Bone marrow (tissue), 2 donors: ENCODE measurements at places on chromosomes 5 and 9.

DNA sequence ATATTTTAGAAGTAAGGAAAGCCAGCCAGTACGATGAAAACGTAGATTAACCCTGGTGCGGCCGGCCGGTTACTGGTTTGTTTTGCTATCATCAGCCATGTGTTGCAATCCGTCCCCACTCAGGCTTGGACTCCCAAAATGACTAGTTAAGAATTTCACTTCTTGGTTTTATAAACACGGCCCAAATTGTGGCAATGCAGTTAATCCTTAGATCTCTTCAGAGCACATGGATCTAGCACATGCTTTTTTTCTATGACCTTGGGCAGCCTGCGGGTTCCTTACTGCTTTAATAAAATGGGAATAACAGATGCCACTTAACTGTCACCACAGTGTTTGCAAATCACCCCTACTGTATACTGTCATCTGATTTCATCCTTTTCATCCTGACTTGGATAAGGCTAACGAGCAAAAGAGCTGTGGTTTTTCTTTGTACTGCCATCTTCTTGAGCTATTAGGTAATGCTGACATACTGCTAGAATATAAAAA lies 1.5 kb downstream of the NDFIP1 start:
- no peak for DNase-seq

DNA sequence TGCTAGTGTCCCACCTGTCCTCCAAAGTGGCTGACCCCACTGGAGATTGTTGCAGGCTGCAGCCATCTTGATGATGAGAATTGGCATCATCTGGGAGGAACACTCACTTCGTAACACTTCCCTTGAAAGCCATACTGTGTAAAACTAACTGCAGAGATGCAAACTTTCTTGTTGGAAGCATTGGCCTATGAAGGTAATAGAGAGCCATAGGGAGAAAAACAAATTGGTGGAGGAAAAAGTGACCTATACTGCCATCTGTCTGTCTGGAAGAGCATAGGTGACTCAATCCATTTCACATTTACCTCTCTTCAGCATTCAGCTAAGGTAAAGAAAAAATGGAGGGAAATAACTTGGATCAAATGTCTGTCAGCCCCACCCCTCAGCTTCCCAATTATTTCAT lies 473.4 kb downstream of the NTRK2 start:
- DNase-seq: no peak

GRCh38 chr5:168136340-168136739 lies 155.1 kb upstream of the WWC1 start:
- no peak for DNase-seq

DNA sequence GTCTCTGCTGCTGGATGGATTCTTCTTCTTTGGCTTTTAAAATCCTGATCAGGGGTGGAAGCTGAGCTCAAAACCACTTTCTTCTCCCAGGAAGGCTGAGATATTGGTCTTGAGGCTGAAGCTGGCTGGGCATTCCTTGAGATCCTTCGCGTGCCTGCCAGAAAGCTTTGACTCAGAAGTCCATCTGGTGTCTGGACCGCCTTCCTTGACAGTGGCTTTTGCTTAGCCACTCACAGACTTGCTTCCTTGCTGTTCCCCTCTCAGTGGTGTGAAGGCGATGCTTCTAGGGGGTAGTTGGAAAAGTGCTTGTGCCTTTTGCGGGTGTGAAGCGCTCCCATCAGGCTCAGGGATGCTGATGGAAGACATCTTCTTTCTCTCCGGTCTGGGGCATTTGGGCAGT lies 45.9 kb downstream of the RGS3 start:
- DNase-seq: no peak

- no peak for DNase-seq
Measured at GRCh38 chr9:2260417-2261306, 245.5 kb downstream of the SMARCA2 start.

DNA sequence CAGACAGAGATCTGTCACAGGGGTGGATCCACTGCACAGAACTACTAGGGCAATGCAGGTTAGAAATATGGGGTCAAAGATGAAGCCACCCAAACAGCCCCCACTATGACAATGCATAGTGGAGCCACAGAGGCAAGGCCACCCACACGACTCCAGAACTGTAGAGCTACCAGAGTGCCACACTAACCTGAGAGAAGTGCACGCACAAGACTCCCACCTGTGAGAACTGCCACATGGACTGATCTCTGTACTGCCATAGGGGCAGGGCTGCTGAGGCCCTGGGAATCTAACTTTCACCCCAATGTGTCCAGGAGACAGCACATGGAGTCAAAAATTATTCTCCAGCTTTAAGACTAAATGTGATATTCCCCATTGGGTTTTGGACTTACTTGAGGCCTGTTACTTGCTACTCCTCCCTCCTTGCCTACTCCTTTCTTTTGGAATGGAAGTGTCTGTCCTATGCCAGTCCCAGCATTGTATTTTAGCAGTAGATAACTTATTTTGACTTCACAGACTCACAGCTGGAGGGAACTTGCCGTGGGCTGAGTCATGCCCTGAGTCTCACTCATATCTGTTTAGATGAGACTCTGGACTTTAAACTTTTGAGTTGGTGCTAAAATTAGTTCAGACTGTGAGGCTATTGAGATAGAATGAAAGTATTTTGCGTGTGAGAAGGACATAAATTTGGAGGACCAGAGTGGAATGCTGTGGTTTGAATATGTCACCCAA lies 853.3 kb downstream of the MAT2B start:
- DNase-seq: no peak

DNA sequence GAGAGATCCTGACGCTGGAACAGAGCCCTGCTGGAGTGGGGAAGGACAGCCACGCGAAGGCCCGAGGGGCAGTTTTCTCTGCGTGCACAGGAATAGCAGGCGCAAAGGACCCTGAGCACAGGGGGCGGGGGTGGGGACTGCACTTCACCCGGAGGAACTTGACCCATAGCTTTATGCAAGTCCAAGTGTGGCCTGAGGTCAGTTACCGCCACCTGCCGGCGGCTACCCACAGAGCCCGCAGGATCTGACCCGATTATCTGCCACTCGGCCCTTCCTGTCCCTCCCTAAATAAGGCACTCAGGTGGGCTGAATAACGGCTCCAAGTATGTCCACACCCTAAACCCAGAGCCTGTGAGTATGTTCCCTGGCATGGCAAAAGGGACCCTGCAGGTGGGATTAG lies 65.4 kb upstream of the FCN1 start:
- no peak for DNase-seq

DNA sequence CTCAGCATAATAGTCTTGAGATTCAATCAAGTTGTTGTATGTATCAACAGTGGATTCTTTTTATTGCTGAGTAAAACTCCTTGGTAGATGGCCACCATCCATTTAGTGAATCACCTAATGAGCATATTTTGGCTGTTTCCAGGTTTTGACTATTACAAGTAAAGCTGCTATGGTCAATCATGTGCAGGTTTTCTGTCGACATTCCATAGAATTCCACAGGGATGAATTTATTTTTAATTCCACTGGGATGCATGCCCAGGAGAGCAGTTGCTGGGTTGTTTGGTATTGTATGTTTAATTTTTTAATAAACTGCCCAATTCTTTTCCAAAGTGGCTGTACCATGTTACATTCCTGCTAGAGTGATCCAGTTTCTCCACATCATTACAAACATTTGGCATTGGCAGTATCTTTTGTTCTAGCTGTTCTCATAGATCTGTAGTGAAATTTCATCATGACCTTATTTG lies 10.5 kb upstream of the S1PR3 start:
- DNase-seq: no peak

DNA sequence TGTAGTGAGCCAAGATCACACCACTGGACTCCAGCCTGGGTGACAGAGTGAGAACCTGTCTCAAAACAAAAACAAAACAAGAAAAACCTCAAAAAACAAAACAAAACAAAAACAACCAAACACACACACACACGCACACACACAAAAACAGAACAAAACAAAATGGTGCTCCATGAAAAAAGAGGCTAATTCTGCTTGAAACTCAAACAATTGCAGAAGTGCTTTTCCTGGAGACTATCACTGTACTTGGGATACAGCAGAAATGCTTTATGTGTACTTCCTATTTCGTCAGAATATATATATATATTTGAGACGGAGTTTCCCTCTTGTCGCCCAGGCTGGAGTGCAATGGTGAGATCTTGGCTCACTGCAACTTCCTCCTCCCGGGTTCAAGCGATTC lies 49.9 kb upstream of the HSPA9 start:
- DNase-seq: no peak

DNA sequence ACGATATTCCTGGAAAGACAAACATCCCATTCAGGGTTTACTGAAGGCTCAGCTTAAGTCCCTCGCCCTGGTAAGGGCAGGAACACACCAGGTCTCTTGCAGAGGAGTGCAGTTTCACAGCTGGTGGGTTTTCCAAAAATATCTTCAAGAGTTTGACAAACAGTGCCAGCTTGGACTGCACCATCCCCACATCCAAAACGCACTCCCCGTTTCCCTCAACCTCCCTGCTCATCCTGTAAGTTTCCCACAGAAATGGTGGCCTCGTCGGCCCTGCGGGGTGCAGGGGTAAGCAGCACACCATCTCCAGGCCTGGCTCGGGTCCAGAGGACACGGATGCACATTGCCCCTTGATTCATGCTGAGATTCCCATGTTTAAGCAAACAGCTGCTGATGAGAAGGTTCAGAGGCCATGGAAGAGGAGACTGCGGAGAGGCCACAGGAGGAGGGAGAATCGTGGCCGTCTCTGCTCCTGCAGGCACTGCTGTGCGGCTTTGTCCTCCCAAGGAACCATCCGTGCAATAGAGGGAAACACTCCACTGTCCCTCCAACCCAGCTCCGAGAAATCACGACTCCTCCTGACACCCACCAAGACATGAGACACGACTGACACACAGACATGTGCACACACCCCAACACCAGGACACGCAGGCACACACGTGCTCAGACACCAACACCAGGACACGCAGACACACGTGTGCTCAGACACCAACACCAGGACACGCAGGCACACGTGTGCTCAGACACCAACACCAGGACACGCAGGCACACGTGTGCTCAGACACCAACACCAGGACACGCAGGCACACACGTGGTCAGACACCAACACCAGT lies 24.0 kb upstream of the SLC12A7 start:
- DNase-seq: no peak

- no peak for DNase-seq
Measured at GRCh38 chr9:132538071-132538470, 44.3 kb upstream of the BARHL1 start.

GRCh38 chr5:60332244-60333004 lies 367.5 kb downstream of the DEPDC1B start:
- peak; percentile 6 for DNase-seq

DNA sequence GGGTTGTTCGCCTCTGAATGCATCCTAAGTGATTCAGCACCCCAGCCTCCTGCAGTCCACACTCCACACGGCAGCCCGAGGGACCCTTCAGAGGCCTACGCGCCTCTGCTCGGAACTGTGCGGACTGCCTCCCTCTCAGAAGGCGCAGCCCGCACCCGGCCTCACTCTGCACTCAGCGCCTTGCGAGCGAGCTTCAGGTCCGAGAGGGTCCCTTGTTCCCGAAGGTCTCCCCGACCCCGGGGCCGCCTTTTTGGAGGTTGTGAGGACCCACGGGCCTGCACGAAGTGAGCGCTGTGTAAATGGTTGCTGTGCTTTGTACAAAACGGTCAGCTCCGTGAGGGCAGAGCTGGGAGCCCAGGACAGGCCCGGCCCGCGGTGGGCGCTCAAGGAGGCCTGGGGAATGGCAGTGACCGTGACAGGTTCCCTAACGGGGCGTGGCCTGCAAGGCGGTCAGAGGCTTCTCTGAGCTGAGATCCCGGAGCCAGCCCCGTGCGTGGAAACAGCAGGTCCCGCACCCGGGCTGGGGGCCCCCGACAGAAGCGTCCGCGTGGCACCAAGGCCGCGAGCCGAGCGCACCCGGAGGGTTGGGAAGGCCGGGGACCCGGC lies 698 bp upstream of the CACNA1B start:
- DNase-seq: no peak

DNA sequence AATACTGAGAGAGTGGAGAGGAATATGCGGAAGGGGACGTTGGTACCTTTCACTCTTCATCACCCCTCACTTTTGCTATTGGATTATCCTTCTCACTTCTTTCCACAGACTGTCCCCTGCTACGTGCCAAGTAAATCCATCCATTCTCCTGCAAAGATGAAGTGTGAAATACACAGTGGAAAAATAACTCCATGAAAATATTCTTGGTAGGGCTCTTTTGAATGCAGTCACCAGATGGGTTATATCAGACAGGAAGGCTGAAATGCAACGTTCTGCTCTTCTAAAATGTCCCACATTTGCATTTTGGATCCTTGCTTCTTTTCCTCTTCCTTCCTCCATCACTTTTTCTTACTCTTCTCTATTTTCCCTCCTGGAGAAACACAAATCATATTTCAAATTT lies 510.3 kb upstream of the CLINT1 start:
- DNase-seq: no peak
